ENCODE measurements at places on chromosomes 12 and 14.

GRCh38 chr12:6069437-6070093 is 54.9 kb downstream of the VWF start:
- no peak for DNase-seq

DNA sequence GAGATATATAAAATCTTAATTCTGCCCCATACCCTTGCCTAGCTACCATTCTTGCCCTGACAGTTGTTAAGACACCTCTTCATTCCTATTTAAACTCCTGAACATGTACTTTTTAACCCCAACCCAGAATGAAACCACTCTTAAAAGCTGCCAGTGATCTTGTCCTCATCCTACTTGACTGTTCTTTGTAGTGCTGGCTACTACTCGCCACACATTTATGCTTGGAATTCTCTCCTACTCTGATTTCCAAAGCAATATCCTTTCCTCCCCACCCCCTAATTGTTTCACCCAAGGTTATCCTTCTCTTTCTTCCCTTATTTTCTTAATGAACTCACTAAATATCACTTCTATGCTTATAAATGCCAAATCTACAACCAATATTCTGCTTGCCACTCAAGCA is 4.1 kb downstream of the NFYB start:
- no peak for DNase-seq

- no peak for DNase-seq
Observed at GRCh38 chr12:26130728-26131127, 5.9 kb upstream of the BHLHE41 start.

DNA sequence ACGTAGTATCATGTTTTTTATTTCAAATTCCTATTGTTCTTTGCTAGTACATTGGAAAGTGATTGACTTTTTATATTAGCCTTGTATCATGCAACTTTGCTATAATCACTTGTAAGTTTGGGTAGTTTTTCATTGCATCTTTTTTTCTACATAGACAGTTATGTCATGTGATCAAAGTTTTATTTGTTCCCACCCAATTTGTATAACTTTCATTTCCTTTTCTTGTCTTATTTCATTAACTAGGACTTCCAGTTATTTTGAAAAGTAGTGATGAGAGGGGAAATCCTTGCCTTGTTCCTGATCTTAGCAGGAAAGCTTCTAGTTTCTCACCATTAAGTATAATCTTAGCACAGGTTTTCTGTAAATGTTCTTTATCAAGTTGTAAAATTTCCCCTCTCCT is 9.8 kb upstream of the KRT6A start:
- no peak for DNase-seq

DNA sequence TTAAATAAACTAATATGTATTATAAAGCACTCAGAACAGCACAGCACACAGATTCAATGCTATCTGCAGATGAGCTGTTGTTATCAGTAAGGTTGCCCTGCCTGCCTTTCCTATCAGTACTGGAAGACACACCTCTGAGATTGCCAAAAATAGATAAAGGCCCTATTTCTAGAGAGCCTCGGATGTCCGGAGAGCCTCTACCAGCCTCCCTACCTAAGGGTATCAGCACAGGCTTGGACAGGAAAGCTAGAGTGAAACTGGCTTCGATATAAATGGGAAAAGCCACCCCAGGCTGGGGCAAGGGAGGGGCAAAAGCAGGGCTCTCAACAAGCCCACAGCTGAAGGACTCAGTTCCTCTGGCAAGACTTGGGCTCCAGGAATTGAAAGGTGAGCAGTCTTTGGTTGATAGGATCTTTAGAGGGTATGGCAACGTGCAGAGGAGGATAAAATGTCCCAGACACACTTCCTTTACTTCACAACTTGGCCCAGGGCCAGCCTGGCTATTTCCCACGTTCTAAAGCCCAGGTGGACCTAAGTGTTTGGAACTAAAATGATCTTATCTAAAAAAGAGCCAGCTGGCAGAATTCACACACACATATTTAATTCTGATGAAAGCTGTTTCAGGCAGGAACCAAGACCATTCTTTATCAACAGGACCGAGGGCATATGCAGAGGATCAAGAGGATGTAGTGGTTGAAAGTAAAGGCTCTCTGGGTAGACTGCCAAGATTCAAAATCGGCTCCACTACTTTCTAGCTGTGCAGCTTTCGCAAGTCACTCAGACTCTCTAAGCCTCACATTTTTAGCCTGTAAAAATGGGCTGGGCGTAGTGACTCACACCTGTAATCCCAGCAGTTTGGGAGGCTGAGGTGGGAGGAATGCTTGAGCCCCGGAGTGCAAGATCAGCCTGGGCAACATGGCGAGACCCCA is 37.8 kb upstream of the ITPR2 start:
- peak; percentile 61 for DNase-seq

- no peak for DNase-seq
Observed at GRCh38 chr14:101137234-101137633, 233.7 kb upstream of the RTL1 start.

- no peak for DNase-seq
Observed at GRCh38 chr14:91290986-91291385, 46.5 kb upstream of the GPR68 start.

GRCh38 chr14:78240567-78240966 is 70.4 kb downstream of the NRXN3 start:
- DNase-seq = no peak

- DNase-seq = no peak
Observed at GRCh38 chr12:32083489-32083888, 23.2 kb upstream of the BICD1 start.

GRCh38 chr14:60773558-60773957 is 39.0 kb downstream of the MNAT1 start:
- no peak for DNase-seq

- no peak for DNase-seq
Observed at GRCh38 chr12:116273813-116274550, 3.5 kb downstream of the MED13L start.

GRCh38 chr12:58564721-58565120 is 355.6 kb downstream of the LRIG3 start:
- DNase-seq = no peak

DNA sequence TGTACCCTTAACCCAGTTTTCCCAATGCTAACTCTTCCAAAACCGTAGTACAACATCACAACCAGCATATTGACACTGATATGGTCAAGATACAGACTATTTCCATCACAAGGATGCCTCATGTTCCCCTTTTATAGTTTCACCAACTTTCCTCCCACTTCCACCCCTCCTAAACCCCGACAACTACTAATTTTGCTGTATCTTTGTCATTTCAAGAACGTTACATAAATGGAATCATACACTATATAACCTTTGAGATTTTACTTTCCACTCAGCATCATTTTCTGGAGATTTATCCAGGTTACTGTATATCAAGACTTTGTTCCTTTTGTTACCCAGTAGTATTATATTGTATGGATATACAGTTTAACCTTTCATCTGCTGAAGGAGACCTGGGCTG is 88.9 kb downstream of the MED13L start:
- DNase-seq = no peak

DNA sequence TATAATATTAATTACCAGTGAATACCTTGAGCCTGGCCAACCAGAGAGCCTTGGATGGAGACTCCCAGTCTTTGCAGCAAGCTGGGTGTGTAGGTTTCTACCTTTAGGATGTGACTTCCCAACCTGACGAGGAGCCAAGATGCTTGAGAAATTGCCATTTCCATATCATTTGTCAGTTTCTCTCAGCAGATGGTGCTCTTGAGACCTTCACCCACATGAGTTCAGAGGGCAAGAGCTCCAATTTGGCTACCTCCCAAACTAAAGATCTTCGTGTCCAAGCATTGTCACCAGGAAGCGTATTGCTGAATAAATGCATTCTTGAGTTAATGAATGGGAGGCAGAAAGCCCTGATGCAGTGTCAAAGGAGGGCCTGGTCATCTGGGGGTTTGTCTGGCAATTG is 106.4 kb upstream of the TBX5 start:
- no peak for DNase-seq

Measured in NCI-H1092 (cell line).